ENCODE measurements at places on chromosomes 7 and 10.

DNA sequence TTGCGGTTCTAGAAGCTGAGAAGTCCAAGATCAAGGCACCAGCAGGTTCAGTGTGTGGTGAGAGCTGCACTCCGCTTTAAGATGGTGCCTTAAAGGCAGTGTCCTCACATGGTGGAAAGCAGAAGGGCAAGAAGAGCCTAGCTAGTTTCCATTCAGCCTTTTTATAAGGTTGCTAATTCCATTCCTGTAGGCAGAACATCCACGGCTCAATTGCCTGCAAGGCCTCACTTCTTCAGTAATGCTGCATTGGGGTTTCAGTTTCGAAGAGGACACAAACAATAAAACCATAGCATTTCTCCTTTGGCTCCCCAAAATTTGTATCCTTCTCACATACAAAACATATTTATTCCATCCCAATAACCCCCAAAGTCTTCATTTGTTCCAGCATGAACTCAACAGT lies 109.5 kb upstream of the KCND2 start:
- DNase-seq = no peak

DNA sequence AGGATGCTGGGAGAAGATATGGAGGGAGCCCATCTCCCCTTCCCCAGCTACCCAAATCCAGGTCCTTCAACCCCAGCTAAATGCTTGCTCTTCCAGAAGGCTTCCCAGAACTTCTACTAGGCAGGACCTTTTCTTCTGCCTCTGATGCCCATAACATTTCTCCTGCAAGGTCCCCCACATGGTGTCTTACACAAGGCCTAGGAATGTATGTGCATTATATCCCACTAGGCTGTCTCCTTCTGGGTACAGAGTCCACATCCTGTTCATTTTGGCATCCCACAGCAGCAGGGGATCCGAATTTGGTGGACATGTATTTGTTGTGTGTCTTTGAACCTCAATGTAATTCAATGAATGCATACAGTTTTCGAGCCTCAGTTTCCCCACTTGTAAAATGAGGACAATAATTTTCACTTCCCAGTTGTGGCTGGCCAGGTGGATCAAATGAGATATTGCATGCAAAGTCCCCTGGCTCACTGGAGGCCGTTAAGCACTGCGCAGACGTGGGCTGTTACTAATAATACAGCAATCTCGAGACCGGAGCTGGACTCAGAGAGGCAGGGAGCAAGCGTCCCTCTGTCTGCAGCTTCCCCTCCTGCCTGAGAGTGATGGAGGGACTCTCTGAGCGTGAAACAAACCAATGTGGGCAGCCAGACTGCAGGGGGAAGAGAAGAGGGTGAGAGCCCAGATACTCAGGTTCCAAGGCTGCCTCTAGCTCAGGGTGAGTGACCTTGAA lies 18.6 kb upstream of the YWHAG start:
- no peak for DNase-seq

- DNase-seq = no peak
Observed at GRCh38 chr10:50310560-50311174, 59.4 kb upstream of the ASAH2 start.

- peak; percentile 27 for DNase-seq
Observed at GRCh38 chr10:100878291-100878910, 34.4 kb upstream of the SLF2 start.

DNA sequence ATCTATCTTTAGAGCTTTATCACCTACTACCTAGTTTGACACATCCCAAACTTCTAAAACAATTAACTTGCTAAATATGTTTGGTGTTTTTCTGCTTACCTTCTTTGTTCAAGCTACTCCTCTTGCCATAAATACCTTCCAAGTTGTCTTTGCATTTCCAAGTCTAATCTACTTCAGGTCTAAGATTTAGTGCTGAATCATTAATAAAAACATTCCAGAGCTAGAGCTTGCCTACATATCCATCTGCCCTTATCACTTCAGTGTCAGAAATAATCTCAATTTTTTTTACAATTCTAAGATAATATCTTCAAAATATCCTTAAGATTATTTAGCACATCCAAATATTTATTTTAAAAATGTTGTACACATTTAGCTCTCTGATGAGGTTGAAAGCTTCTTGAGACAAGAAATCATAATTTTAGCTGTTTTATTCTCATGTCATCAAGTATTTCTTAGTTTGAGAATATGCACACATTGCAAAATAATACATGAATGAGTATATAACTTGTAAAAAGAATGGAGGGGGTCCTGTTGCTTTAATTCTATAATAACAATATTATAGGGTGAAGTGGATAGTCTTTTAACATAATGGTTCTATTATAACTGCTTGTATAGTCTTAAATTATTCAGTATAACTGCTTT lies 466.3 kb downstream of the SEMA3D start:
- DNase-seq = no peak

DNA sequence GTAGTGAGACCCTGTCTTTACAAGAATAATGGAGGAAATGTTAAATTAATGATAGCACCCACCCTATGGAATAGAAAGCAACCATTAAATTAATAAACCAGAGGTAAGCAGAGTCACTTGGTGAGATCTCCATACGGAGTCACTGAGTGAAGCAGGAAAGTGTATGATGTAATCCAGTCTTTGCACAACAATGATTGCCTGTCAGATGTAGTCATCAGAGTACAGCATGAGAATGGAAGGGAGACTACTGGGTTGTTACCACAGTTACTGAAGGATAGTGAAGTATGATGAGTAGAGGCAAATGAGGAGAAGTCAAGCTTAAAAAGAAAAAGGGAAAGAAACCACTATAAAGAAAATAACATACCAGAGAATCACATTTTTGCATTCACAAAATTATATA lies 371.9 kb upstream of the SHH start:
- no peak for DNase-seq

- no peak for DNase-seq
Observed at GRCh38 chr7:130141161-130141883, 63.9 kb downstream of the TMEM209 start.

Data from NCI-H1092 (cell line).